GM23248 (cell line): ENCODE measurements at places on chromosomes 6 and 20. TPM values are rescaled to one million over a fixed set of nuclear protein-coding genes. Genes with fewer than 3 reads are reported as not detected.

- peak; percentile 37 for DNase-seq
Observed at GRCh38 chr20:33814238-33814712, 3.1 kb downstream of the CHMP4B start.

The HSF2 gene
- 11.3 and 12.3 TPM in 2 replicates for polyA plus RNA-seq

DNA sequence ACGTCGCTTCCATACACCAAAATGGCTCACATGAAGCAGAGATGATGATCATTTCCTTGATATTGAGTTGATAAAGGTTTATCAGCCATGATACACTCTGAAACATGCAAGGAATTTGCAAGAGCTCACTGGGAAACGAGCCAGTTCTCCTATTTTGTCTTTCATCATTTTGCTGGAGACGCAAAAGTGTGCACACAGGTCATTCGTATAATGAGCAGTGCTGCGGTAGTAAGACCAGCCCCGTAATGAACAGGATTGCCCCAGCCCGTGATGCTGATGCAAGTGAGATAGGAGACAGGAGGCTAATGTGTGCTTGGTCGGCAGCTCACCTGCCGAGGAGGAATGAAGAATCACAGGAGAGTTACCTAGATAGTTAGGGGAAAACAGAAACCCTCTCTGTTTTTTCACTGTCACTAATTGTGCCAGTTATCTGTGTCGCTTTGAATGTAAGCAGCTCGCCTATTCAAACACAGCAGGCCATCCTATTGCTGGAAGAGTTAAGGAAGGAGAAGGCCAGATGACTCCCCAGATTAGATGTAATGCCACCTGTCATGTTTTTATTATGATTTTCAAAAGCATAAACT is 391.8 kb downstream of the SAMD5 start:
- no peak for DNase-seq

DNA sequence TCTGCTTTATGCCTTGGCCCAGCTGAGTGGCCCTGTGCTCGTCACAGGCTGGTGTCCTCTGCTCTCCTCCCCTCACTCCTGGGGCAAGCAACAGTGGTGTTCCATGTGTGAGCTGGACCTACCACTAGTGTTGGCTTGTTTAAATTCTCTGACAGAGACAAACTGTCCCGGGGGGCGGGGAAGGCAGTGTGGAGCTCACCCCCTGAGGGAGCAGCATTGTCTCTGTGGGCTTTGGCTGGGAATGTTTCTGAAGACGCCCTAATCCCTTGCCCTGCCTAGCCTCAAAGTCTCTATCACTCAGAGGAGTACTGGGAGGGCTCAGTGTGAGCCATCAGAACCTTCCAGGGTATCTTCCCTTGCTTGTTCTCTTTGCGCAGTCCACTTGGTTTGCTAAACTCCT is 5.2 kb upstream of the VEGFA start:
- DNase-seq, result no peak

GRCh38 chr6:125116710-125117109 is 36.9 kb upstream of the TPD52L1 start:
- no peak for DNase-seq

The GMNN gene
- polyA plus RNA-seq, result 25.0 and 26.5 TPM in 2 replicates
